ENCODE measurements at places on chromosomes 2 and 18. TPM values are rescaled to one million over a fixed set of nuclear protein-coding genes. Genes with fewer than 3 reads are reported as not detected.

DNA sequence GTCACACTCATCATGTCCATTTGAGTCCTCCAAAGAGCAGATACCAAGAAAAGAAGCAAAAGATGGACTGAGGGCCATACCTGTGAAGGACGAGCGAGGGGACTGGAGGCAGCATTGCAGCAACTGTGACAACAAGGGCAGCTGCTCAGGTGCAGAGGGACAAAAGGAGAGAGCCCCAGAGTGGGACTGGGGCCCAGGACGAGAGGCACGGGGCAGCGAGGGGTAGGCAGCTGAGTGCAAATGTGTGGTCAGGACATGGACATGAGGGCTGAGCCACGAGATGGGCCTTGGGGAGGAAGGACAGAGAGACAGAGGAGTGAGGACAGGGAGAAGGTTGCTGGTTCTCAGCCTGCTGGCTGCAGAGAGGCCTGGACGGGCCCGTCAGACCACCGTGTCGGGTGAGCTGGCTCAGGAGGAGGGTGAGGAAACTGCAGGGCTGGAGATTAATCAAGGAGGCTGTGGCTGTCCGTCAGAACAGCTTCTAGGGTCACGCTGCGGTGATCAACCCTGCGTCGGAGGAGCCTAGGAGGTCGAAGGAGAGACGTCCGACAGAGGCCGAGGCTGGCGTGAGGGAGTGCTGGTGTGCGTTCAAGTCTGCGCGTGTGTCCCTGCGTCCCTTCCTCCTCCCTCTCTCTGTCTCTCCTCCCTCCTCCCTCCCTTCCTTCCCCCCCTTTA is 206.8 kb upstream of the HDAC4 start:
- DNase-seq, result no peak

Gene SNORC
- total RNA-seq, result 2.4 TPM

Gene PTPRN
- total RNA-seq, result 104 TPM

DNA sequence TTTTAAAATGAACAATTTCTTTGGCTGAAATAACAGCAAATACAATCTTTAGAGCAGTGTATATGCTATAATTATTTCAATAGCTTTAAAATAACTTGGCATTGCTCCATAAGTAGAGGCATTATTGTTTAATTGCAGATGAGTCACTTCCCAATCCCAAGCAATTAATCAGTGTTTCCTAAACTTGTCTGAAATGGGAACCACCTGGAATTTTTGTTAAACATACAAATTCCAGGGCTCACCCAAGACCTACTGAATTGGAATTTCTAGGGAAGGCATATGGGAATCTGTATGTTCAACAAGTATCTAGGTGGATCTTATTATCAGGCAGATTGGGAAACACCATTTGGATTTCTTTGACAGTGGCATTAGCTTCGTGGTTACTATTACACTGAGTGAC is 27.1 kb upstream of the FMNL2 start:
- no peak for DNase-seq

DNA sequence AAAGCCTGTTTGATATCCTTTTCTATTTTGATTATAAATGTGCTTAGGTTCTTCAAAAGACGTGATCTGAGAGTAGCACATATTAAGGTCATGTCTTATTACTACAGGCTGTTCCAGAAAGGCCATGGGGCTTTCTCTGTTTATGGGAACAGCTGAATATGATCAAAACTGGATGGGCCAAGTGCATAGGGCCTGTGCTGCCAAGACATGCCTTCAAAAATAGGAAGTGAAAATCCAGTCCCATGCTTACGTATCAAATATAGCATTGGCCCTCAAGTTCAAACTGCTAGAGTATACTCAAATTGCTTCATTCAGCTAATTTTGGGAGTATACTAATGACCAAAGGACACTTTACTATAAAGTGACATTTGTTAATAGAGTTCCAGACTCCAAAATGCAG is 24.1 kb downstream of the SLC25A52 start:
- no peak for DNase-seq

DNA sequence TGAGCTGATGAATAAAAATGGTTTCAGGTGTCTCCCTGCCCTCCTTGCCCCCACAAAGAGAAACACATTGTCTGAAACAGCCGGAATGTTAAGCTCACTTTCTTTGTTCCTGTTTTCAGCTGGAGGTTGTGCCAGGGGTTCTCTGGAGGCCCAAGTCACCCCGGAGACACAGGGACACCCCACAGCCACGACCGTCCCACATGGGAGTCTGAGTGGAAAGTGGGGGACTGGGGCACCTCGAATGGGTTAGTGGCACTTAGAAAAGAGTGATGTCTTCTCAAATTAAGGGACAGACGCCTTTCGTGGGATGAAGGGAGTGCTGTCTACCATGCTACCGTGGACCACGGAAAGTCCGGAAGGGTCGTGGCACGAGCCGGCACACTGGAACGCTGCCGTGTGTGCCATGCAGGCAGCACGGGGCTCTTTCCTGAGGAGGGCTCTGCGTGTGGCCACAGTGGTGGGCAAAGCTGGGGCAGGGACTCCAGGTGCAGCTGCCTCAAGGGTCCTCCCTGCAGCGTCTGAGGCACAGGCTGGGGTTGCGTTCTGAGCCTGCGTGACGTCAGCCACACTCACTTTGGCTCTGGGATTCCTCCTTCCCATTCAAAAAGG is 39.4 kb upstream of the CTDP1 start:
- no peak for DNase-seq

Gene RGPD3
- 0.27 TPM for total RNA-seq

Gene COL6A3
- total RNA-seq, result 0.07 TPM

DNA sequence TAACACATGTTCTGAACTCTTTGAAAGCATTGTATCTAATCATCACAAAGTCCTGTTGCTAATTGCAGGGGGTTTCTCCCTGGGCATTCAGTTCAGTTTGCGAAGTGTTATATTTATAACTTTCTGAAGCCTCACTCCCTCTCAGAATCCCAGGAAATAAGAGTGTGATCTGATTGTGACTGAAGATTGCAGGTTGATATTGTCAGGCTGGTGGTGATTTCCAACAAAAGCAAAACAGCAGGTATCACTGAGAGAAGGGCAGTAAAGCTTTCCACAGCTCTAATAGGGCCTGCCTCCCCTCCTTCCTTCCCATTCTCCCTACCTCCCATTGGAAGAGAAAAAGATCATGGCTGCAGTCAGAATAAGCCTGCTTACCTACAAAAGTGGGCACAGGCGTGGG is 466.7 kb upstream of the FSHR start:
- DNase-seq, result no peak

- no peak for DNase-seq
Observed at GRCh38 chr18:57175532-57175931, 28.6 kb downstream of the BOD1L2 start.

- no peak for DNase-seq
Observed at GRCh38 chr2:238668426-238668825, 179.5 kb upstream of the TWIST2 start.

All from glutamatergic neuron (in vitro differentiated cells).